PC-9 (cell line): ENCODE measurements at places on chromosomes 7 and 10.
A peak's percentile ranks its signal among the peaks of the same experiment; 100 is the strongest.

- DNase-seq, result no peak
Measured at GRCh38 chr10:36638462-36639155, 486.8 kb upstream of the ANKRD30A start.

DNA sequence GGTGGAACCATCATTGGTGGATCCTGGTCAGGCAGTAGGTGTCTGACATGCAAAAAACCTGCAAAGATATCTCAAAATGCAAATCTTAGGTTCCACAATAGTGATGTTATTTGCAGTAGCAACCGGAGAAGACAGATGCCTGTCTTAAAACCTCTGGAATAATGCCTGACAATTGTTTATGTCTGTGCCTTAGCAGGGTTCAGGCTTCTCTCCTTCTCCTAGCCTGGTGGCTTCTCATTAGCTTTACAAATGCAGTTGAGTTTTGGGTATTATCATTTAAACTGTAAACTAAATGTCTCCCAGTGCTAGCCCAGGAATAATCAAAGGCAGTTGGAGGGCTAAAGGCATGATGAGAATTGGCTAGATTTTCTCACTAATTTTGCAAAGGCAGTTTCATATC, 146.3 kb upstream of the NRG3 start:
- DNase-seq, result no peak

DNA sequence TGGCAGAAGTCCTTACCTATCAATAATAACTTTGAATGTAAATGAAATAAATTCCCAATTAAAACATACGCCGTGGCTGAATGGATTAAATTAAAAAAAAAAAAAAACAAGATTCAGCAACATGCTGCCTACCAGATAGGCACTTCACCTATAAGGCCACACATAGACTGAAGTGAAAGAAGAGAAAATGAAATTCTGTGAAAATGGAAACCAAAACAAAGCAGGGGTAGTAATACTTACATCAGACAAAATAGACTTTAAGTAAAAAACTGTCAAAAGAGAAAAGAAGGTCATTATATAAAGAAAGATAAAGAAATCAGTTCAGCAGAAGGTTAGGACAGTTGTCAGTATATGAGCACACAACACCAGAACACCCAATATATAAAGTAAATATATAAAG, 55.3 kb downstream of the TCAF1 start:
- DNase-seq, result no peak

DNA sequence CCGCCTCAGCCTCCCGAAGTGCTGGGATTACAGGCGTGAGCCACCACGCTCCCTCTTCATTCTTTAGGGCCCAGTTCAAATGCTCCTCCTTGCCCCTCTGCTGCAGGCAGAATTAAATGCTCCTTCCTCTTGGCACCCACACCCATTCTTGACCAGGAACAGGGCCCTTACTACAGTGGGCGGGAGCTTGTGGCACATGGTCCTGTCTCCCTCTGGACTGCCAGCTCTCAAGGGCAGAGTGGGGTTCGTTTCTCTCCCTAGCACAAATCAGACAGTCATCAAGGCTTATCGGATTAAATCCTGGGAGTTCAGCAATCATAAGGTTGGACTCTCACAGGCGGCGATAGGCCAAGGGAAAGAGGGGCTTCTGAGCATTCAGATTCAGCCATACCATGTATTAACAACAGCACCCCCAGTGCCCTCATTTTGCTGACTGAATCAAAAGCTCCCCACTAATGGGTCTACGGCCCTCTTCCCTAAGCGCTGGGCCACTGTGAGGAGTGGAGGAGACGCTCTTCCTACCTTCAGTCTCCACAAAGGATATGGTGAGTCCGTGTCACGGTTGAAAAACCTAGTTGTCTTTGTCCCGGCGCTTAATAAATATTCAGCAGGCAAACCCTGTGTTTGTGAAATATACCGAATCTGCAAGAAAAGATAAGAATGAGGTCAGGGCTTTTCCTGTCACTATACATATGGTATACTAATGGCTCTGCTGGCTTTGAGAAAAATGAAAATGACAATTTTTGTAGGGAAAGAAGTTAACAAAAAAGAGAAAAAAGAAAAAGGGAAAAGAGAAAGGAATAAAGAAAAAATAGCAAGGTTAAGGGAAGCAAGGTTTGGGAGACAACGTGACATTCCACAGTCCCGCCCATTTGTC, 107.4 kb downstream of the CLEC2L start:
- no peak for DNase-seq

DNA sequence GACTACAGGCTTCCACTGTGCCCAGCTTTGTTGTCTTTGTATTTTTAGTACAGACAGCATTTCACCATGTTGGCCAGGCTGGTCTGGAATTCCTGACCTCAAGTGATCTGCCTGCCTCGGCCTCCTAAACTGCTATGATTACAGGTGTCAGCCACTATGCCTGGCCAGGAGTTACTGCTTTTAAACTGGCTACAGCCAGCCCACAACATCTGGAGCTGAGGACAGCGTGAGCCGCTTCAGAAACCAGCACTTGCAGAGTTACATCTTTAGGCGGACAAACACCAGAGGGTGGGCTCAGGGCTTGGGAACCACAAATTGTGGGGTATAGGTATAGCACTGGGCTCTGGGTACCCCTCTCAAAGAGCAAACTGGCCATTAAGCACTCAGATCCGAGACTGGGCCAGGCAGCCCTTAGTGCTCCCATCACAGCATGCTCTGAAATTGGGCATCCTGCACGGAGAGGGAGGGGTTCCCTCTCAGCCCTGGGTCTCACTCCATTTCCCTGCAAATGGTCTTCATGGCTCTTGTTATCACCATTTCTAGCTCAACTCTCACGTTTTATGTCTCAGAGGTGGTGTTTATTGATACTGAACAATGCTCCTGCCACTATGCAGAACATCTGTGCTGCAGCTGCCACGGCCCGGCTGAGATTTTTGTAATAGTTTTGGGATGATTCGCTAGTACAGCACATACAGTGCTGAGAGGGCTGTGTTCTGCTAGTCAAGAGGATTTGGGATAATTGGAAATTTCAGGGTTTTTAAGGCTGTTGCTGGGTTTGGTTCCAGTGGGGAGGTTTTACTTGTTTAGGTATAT, 146.4 kb upstream of the LYZL2 start:
- no peak for DNase-seq

DNA sequence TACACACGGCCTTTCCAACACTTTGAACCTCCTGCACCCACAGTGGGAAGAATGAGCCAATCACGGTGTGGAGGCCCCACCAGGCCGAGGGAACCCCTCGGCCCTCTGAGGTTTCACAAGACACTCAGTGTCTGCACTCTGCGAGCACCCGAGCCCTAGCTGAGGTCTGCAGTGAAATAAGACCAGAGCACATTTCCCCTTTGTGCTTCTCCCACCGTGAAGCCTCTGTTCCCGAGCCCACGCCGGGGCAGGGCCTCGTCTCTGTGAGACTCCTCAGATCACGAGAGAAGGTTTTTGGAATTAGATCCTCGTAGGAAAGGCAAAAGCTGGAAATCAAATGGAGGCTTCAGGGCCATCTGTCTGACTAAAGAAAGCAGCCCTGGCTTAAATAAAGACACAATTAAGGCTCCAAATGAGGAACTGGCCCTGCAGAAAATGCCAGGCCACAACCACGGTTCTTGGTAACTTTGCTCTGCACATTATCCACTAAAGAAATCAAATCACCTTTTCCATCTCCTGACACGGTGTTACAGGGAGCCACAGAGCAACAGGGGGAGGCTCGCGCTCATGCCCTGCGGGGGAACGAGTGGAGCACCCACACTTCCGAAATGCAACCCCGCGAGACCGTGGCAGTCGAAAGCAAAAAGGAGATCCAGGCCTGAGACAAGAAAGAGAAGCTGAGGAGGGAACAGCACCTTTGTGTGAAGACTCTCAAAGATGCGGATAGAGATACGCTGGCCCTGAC, 43.7 kb downstream of the FAM53B start:
- DNase-seq, result no peak

- DNase-seq, result no peak
Measured at GRCh38 chr7:158943234-158943633, 86.9 kb downstream of the DYNC2I1 start.

DNA sequence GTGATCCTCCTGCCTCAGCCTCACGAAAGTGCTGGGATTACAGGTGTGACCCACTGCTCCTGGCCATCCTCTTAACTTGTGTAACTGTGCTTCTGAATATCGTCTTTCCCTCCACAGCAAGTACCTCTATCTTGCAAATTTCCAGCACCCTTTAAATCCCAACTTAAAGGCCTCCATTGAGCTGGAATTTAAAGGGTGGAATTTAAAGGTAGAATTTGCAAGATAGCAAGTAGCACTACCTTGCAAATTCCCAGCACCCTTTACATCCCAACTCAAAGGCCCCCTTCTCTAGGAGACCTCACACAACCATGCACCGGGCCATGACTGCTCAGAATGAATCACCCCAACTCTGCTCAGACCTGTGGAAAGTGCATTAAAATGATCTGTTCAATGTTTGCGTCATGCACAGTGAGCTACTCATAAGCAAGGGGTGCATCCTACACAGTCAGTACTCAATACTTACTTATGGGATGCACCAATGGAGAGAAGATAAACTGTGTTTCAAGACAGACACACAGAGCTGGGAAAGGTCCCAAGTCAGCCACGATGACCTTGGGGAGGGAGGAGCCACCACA, 17.8 kb upstream of the SDK1 start:
- no peak for DNase-seq

DNA sequence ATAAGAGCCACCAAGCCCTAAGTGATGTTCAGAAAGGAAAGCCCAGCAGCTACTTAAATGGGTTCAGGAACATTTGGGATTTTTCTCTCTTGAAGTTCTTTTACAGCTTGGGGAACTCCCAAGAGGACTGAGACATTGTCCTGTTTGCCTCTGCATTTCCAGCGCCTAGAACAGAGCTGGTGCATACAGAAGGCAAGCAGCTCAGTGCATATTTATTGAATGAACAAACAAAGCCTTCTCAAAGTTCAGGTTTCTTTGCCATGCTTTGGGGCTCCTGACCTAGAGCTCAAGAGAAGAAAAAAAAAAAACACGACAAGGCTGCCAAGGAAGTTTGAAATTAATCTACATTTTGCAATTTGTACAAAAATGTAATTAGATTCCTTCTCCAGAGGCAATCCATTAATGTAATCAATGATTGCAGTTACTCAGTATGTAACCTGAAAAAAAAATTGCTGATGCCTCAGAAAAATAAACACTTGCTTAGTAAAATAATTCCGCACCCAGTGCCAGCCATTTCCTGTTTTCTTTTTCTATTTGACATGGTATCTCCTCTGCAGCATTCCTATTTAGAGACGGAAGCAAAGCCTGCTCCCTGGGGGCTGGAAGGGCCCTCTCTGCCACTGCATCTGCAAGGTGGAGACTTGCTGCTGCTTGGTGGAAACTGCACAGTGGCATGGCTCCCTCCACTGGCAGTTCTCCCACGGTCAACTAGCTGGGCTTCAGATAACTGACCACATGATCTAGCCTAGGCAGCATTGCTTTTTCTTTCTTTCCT, 157.3 kb downstream of the TMEM178B start:
- DNase-seq, result peak; percentile 12

DNA sequence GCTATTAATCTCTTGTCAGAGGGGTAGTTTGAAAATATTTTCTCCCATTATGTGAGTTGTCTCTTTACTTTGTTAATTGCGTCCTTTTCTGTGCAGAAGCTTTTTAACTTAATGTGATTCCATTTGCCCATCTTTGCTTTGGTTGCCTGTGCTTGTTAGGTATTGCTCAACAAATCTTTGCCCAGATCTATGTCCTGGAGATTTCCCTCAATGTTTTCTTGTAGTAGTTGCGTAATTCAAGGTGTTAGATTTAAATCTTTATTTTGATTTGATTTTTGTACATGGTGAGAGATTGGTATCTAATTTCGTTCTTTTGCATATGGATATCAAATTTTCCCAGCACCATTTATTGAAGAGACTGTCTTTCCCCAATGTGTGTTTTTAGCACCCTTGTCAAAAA, 567.2 kb downstream of the DNAJB9 start:
- no peak for DNase-seq

GRCh38 chr10:21751341-21752310, 217.6 kb downstream of the MLLT10 start:
- peak; percentile 40 for DNase-seq

GRCh38 chr10:102593074-102593803, 51.0 kb upstream of the TRIM8 start:
- DNase-seq, result no peak

- DNase-seq, result no peak
Measured at GRCh38 chr10:93180482-93180931, 106.8 kb downstream of the CYP26A1 start.

DNA sequence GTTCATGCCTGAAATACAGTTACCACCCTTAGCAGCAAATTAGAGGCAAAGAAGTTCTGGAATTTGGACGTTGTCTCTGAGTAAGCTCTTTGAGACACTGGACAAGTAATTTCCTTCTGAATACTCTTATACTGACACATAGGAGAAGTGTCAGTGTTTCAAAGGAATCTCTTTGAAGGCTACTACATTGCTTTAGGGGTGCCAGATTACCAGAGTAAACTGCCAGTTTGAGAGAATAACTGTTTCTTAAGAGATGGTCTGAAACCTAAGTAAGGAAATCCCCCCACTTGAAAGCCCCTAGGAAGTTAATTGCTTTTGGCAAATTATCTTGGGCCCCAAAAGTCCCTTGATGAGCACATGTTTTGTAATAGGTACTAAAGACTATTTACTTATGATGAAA, 3.4 kb downstream of the FAS start:
- no peak for DNase-seq

DNA sequence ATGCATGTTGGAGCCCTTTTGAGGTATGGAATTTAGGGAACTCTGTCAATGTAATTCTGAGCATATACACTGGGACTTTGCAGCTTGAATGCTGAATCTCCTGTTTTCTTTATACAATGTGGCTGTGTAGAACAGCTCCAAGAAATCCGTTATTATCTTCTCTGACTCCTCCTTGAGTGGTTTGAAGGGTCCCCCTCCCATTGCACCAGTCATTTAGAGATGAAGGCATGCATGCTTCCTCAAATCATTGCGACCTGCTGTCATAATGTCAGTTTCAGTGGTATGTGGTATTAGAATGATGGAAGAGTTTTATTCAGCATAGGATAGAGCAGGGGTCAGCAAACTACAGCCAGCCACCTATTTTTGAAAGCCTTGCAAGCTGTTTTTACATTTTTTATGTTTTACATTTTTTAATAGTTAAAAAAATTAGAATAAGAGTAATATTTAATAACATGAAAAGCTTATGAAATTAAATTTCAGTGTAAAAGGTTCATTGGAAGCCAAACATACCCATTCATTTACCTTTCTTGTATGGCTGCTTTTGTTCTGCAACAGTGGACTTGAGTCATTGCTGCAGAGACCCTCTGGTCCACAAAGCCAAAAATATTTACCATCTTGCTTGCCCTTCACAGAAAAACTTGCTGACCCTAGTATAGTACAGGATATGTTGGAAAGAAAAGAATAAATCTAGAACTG, 8.1 kb downstream of the STK17A start:
- DNase-seq, result no peak

DNA sequence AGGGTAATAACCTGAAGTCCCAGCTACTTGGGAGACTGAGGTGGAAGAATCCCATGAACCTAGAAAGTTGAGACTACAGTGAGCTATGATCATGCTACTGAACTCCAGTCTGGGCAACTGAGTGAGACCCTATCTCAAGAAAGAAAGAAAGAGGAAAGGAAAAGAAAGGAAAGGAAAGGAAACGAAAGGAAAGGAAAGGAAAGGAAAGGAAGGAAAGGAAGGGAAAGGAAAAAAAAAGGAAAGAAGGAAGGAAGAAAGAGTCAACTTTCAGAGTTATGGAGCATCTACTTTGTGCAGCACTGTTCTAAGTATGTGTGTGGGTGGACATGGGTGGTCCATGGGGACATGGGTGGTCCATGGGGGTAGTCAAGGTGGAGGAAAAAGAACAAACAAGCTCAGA, 24.1 kb upstream of the R3HCC1L start:
- DNase-seq, result no peak

GRCh38 chr10:79292891-79293746, 54.1 kb upstream of the PPIF start:
- DNase-seq, result no peak
